ENCODE measurements at places on chromosomes 7 and 10.

GRCh38 chr10:21814866-21815265, 188.7 kb downstream of the DNAJC1 start:
- no peak for DNase-seq

- DNase-seq, result no peak
Observed at GRCh38 chr10:33801705-33802104, 467.2 kb upstream of the NRP1 start.

- no peak for DNase-seq
Observed at GRCh38 chr7:36916619-36917018, 192.3 kb upstream of the AOAH start.

GRCh38 chr7:139026551-139026950, 9.3 kb downstream of the ZC3HAV1L start:
- DNase-seq, result no peak

- no peak for DNase-seq
Observed at GRCh38 chr7:115267503-115267902, 345.6 kb downstream of the MDFIC start.

- DNase-seq, result no peak
Observed at GRCh38 chr10:75408509-75408875, 6.9 kb upstream of the ZNF503 start.

Data from stimulated activated CD4-positive, alpha-beta T cell treated with anti-CD3 and anti-CD28 coated beads, TNF-alpha, amount 100 ng/mL, for 24 hours (primary cell).